ENCODE measurements at places on chromosomes 3 and 15.
A peak's percentile ranks its signal among the peaks of the same experiment; 100 is the strongest.

DNA sequence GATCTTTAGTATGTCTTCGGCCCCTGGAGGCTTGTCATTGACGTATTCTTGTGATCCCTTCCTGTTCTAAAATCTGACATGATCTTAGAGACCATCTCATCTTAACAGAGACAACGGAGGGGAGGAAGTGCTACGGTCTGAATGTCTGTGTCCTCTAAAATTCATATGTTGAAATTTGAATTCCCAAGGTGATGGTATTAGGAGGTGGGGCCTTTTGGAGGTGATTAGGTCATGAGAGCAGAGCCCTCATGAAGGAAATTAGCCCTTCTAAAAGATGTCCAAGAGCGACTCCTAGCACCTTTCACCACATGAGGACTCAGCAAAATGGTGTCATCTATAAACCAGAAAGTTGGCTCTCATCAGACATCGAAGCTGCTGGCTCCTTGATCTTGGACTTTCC, 233.2 kb upstream of the CMC1 start:
- DNase-seq, result no peak

GRCh38 chr15:25226360-25226759, 212.5 kb downstream of the UBE3A start:
- DNase-seq, result no peak

DNA sequence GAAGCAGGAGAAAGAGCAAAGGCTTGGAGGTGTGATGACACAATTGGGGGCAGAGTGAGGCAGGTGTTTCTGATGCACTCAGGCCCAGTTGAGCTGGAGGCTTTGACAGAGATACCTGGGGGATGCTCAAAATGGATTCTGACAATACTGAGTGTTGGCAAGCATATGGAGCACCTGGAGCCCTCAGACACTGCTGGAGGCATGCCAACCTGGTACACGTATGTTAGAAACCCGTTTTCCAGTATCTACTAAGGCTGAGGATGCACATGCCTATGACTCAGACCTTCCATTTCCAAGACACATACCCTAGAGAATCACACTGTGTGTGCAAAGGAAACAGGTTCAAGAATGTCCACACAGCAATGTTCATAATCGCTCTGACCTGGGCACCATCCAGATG, 58.7 kb downstream of the WNT7A start:
- no peak for DNase-seq

GRCh38 chr15:44102675-44103254, 92.3 kb downstream of the FRMD5 start:
- DNase-seq, result peak; percentile 91

GRCh38 chr3:24850245-24850644, 355.6 kb upstream of the THRB start:
- DNase-seq, result no peak

DNA sequence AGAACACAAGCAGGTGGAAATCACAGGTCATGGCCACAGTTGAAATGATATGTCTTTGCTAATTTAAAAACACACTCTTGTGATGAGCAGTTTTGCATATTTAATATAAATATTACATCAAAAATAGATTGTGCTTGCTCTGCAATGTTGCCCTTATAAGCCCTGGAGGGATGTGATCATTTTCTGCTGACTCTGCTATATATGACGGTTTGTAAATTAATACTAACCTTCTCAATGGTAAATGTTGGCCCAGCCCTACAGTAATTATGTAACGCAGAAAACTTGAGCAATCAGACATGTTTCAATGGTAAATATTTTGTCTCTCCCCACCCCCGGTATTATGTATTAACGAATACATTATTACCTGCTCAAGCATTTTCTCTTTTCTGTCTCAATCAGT, 359.5 kb upstream of the CNTN6 start:
- DNase-seq, result no peak

DNA sequence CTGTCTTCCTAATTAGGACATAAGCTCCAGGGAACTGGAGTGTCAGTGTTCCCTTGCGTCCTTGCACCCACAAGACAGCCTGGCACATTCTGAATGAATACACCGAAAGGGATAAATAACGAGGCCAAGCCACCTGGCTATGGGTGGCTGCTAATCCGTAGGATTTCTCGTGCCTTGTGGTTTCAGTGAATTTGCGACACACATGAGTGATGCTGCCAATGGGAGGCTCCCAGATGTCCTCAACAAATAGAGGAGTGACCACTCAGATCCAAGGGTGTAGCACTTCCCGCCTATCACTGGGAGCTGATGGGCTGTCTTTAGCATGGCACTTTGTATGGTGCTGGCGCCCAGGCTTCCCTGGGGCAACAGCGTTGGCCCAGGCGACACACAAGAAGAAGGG, 43.4 kb downstream of the APBA2 start:
- DNase-seq, result no peak

DNA sequence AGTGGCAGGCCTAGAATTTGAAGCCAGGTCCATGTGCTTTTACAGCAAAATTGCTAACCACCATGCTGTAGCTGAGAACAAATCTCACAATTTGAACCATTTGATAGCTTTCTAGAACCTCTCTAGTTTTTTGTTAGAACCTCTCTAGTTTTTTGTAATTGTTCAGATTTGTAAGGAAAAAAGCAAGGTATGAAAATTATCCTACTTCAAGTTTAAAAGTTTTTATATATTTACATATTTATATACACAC, 9.8 kb downstream of the GXYLT2 start:
- DNase-seq, result no peak

DNA sequence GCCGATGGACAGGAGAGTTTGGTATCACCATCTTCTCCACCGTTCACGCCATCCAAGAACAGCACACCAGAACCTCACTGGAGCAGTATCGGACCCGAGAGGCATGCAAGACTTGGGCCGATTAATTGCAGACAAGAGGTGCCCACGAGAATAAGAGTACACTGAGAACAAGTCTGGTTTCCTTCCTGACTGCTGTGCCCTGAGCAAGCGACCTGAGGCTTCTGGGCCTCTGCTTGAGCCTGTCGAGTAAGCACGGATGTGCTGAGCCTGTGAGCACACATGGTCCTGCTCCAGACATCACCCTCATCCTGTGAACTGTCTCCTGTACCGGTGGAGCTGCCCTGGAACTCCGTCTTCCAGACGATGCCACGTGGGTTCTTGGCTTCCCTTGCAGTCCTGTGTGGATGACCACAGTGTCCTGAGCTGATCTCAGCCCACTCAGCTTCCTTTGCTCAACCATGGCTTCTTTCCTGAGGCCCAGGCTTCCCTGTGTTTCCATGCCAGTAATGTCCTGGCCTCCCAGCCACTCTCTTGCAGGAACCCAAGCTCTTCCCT, 34.3 kb upstream of the SNRPA1 start:
- DNase-seq, result no peak

DNA sequence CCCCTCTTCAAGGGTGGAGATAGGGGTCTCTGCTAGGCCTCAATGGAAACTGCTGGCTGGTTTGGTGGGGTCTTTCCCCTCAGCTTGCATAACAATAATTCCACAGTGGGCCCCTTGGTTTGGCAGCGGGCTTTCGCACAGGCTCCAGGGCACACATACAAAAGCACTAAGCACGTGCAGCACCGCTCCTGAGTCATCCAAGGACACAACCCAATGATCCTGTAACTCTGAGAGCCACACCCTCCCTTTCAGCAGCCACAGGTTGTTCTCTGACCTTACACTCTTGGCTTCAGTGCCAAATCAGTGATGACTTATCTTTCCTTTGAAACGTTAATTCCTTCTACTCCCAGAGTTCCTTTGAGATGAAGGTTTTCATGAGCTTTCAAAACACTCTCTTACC, 41.7 kb downstream of the DAPK2 start:
- DNase-seq, result no peak
